Common myeloid progenitor, CD34-positive (primary cell): ENCODE measurements at places on chromosomes 3 and 15.

GRCh38 chr3:109372639-109373038, 35.3 kb upstream of the DPPA4 start:
- DNase-seq, result no peak

DNA sequence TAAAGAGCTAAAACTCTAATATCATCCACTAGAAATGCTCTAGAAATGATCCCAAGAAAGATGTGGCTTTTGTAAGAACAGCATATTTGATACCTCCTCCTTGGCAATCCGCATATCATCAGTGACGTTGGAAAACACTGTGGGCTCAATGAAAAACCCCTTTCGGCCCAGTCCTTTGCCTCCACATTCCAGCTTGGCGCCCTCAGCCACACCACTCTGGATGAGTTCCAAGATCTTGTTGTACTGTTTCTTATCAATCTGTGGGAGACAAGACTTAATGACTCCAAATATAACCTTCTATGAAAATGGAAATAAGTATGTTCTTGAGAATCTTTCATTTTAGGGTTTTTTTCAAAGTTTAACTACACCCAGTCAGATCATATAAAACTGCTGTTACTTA, 103.6 kb downstream of the ALDH1A2 start:
- DNase-seq, result no peak

GRCh38 chr3:114743746-114744485, 403.2 kb downstream of the ZBTB20 start:
- no peak for DNase-seq

DNA sequence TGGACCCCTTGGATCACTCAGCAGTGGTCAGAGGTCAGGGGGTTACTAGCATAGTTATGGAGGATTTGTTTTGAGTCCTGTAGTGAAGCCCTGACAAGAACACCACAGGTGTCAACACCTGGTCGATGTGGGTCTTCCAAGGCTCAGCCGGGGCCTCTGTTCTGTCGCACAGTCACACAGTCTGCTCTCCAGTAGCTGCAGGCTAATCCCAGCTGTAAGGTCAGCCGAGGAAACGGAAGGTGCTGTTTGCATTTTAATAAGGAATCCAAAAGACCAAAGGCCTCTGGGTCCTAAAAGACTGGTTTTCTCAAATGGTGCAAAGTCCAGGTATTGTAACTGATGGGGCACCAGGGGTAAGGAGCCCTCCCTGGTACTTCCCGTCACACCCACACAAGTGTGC, 71.7 kb downstream of the RPLP1 start:
- DNase-seq, result no peak

DNA sequence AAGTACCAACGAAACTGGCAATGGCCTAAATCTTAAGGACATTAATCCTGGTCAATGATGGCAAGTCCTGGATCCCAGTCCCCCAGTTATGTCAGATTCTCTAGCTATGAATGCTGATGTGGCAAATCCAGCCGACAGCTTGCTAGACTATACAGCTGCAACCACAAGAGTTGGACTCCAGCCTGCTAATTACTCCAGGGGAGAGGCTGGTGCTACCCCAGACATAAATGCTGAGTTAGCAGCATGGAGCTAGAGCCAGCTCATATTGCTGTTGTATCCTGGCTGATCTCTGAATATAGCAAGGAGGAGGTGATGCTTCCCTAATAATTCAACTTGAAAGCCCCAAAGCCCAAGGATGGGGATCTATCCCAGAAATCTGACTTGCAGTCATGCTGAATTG, 207.1 kb downstream of the LRRN1 start:
- no peak for DNase-seq
